NCI-H524 treated with DMSO at 0.1 percent for 48 hours (cell line): ENCODE measurements at places on chromosomes 7 and 10.

DNA sequence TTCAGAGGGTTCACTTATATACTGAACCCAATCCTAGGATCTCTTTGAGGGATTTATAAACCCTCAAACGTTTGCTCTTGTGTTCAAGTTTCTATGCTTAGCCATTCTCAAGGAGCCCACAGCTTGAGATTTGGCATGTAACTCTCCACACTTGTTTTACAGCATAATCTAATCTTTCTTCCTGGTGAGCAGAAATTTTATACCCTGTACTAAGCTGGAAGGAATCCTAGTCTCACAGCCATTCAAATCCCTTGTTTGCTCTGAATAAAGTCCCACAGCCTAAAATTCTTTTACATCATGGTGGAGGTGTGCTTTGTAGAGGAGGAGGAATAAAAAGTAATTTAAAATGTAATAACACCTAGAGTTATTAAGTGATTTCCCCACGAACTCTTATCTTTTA is 5.3 kb upstream of the AGR2 start:
- DNase-seq = no peak

DNA sequence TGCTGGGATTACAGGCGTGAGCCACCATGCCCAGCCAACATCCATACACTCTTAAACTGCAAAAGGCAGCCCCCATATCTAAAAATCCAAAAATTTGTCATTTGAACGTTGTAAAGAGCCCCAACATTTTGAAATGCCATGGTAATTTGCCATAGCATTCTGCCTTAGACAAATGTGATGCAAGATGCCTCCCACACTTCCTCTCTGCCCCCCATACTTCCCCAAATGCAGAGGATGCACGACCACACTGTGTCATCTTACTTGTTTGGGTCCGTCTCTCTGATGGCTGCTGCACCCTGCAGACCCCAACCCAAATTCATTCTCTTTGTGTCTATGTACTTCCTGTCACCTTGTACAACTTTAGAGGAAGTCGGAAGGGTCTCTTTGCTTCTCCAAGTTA is 1125.6 kb upstream of the AUTS2 start:
- DNase-seq = no peak

DNA sequence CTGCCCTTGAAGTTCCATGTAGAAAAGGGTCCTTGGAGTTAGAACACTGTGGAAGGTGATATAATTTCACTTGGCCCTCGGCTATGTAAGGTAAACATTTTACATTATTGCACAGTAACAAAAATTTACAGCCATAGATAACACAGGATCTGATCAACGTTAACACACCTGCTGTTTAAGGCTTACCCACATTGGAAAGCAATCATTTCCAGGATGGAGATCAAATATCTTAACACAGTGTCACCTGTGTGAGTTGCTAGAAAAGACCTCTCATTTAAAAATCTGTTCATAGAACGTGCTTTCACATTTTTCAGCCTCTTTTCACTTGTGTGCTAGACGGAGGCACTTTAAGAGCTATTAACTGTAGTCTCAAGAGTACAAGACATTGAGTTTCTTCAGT is 1.9 kb downstream of the TMEM229A start:
- no peak for DNase-seq

- no peak for DNase-seq
Measured at GRCh38 chr7:96285579-96285978, 36.3 kb downstream of the SLC25A13 start.

DNA sequence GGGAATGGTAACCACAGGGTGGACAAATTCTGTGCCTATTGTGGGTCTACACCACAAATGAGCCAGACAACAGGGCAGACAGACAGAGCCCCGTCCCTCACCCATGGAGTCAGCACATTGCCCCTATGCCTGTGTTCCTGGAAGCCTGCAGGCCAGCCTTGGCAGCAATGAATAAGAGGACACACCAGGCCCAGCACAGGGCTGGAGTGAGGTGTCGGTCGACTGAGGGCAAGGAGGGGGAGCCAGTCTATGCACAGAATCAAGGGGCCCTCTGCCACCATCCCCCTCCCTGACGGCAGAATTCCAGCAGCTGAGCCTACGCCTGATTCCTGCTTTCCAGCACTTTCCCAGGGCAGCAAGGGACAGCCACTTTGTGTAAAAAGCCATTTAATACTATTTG is 98.2 kb downstream of the CALN1 start:
- no peak for DNase-seq

GRCh38 chr10:6271663-6272062 is 68.9 kb downstream of the PFKFB3 start:
- no peak for DNase-seq

DNA sequence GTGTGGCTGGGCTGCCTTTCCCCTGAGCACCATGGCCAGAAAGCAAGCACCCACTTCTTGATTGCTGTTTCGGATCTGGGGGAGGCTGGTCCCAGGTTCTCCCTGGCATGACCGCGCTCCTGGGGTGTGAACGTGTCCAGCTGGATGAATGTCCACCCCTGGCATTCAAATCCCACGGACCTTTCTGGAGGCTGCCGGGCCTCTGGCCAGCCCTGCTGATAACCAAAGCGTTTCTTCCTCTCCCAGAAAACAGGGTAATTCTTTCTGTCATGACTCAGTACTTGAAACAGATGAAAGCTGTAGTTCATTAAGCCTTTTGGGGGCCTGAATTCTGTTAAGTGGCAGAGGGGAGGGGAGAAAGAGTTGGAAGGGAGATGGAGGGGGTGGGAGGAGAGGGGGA is 73.1 kb upstream of the SAMD8 start:
- DNase-seq = no peak

DNA sequence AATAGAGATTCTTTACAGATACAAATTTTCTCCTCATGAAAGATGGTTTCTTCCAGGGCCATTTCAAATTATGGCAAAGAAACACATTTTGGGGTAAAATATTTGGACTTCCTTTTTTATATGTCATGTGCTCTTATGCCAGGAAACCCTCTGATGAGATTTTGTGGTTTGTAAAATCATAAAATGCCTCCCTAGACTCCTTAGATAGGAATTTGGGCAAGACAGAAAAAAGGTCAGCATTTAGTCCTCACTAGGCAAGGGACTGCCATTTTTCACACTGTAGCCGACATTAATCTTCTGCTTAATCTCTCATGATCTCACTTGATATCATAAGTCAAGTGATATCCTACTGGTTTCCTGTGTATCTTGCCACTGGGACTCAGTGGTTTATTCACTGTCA is 286.4 kb downstream of the ARHGAP12 start:
- no peak for DNase-seq

GRCh38 chr10:43220657-43221418 is 46.0 kb downstream of the RASGEF1A start:
- DNase-seq = no peak

DNA sequence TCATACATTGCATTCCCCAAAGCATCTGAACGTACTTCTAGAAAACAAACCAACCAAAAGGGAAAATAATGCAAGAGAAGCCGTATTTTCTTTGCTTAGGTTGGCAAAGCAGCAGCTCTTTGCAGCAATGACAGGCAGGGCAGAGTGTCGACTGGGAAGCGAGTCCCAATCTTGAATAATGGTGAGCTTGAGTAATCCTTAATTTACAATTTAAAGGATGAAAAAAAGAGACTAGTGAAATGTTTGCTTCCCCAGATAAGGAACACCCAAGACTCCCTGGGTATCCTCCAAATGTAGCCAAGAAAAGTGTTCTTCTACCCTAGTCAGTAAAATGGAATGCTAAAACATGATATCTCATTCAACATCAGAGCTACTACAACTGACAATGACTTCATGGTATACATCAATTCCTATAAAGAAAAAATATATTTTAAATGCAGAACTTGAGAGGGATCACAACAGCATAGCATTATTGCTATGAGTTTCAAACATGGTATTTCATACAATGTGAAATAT is 32.0 kb downstream of the GPAM start:
- no peak for DNase-seq
